ENCODE measurements at places on chromosomes 3 and 15.

GRCh38 chr15:81050805-81051204 lies 50.1 kb downstream of the TLNRD1 start:
- no peak for DNase-seq

- no peak for DNase-seq
These were observed 252.4 kb upstream of the UBE2E1 start for GRCh38 chr3:23553353-23553752.

- no peak for DNase-seq
These were observed 268.6 kb upstream of the SLITRK3 start for GRCh38 chr3:165464736-165465135.

- peak; percentile 81 for DNase-seq
These were observed 6.3 kb downstream of the RPP25 start for GRCh38 chr15:74950078-74950908.

GRCh38 chr3:128113817-128114794 lies 9.5 kb downstream of the RUVBL1 start:
- no peak for DNase-seq

DNA sequence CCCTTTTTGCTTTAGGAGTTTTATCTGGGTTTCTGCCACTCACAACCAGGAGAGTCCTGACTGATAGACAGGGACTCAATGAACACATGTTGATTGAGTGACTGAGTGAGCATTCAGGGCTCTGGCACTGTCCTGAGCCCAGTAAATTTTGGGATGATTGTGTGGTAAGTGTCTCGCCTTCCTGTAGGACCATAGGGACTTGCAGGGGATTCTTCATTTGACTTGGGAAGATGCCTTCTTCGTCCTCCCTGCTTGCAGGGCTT lies 22.3 kb upstream of the FLNB start:
- no peak for DNase-seq

DNA sequence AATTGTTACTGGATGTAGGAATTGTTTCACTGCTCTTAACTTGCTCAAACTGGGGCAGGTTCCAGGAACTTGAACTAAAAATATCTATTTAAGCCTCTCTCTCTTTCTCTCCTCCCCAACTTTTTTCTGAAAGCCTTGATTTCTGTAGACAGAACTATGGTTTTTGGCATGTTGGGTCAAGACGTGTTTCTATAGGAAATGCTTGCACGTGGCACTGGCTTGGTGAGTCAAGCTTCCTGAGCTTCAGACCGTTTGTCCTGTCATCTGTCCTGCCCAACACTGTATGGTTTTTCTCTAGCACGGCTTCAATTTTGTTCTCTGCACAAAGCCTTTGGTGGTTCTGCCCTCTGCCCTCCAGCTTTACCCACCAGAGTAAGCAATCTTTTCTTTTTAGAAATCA lies 13.5 kb downstream of the EAF1 start:
- DNase-seq = no peak

DNA sequence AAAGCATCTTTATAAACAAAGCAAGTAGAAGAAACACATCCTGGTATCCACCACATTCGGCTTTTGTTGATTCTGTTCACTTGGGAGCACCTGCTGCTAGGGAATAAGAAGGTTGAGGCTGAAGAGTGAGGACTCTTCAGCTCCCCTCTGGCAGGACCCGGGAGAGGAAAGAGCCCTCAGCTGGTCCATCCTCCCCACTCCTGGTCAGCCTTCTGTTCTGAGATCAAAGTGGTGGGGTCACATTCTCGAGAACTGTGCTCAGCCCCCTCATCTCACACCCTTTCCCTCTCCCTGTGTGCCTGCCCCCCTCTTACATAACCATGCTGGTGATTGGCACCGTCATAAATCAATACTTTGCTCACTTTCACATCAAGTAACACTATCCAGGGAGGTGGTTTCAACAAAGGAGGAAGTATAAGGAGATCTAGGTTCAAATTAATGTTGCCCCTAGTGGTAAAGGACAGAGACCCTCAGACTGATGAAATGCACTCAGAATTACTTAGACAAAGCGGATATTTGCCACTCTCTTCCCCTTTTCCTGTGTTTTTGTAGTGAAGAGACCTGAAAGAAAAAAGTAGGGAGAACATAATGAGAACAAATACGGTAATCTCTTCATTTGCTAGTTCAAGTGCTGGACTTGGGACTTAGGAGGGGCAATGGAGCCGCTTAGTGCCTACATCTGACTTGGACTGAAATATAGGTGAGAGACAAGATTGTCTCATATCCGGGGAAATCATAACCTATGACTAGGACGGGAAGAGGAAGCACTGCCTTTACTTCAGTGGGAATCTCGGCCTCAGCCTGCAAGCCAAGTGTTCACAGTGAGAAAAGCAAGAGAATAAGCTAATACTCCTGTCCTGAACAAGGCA lies at the start of gene NR1I2:
Gene NR1I2 (plus strand): TSS at position 772 of the 869 bp plus-strand sequence.
- DNase-seq = no peak

DNA sequence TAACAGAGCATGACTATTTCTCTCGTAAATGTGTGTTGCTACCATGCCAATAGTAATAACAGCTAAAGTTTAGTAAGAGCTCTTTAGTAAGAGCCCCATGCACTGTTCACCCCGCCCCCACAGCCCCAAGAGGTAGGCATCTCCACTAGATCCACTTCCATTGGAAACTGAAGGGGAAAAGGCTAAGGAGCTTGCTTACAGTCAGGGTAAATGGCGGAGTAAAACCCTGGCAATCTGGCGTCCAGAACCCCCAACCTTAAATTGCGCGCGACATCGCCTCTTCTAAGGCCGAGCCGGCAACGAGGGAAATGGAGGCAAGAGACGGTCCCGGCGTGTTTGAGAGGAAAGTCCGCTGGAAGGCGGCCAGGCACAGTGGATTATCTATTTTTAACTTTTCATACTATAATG lies 654 bp upstream of the C3orf38 start:
- no peak for DNase-seq

DNA sequence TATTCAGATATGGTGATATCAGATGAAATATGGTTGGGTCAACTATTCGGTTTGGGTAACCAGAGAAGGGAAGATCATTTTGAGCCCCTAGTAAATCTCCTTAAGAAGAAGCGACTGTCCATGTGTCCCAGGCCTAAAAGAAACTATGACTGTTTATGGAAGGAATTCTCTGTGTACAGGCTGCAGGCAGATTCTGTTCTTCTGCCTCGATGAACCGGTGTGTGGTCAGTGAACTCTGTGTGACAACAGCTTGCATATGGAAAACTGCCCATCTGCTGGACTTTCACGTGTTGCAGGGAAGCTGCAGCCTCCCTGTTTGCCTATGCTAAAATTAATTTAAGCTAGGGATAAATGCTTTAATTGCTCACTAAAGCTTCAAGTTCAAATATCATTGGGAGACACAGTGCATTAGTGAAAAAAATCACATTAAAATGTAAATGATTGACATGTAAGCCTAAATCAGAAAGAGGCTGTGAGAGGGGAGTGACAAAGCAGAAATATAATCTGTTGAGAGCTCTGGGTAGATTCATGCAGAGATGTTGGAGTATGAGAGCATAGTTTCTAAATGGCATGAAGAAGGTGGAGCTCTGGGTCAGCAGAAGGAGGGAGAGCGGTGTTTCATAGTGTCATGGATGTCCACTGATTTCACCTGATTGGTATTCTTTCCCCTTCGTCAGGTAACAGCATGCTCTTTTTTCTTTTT lies 65.4 kb upstream of the PFN2 start:
- peak; percentile 65 for DNase-seq

DNA sequence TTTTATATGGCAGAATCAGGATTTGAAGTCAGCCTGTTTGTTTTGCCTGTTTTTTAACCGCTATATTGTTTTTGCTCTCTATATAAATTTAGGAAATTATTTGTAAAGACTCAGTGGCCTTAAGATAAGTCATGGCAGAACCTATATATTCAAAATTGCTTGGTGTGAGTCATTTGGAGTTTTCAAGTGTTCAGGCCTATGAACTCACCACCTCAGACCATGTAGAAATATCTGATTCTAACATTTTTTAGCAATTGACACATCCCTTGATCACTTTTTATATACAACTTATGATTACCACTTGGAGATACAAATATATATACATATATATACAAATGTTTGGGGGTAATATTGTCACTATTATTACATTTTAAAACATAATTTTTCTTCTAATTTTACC lies 95.7 kb downstream of the VGLL3 start:
- DNase-seq = no peak

DNA sequence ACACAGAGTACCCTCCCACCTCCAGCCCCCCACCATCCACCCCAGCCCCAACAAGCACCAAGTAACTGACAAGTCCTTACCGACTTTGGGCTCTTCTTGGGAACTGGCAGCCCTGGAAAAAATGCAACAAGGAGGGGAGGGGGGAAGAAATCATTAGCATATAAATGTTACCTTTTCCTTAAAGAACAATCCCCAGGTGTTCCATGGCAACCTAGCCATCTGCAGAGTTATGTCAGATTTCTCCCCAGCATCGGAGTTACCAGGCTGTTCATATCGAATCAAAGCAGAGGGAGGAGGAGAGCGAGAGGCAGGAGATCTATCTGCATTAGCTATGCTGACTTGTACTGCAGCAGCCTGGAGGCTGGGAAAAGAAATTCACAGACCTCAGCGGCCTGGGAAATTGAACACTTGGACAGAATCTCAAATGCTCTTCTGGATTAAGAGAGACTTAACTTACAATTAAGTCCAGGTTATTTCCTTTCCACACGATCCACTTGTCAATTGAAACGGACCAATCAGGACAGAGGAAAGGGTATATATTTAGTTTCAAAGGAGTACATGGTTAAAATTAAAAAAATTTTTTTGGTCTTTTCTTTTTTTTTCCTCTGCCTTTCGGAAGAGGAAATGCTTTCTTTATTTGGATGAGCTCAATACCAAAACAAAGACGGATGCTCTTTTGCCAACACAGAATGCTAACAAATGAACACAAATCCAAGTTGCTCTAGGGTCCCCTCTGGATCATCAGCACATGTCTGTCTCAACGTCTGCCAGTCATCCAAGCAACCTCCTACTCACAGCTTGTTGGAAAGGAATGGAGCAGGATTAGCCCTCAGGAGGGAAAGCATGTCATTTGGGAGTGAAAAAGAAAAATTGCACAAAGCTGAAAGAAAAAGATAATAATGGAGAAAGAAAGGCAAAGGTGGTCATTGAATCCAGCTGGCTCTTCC lies 637.1 kb downstream of the MAGI1 start:
- peak; percentile 52 for DNase-seq

DNA sequence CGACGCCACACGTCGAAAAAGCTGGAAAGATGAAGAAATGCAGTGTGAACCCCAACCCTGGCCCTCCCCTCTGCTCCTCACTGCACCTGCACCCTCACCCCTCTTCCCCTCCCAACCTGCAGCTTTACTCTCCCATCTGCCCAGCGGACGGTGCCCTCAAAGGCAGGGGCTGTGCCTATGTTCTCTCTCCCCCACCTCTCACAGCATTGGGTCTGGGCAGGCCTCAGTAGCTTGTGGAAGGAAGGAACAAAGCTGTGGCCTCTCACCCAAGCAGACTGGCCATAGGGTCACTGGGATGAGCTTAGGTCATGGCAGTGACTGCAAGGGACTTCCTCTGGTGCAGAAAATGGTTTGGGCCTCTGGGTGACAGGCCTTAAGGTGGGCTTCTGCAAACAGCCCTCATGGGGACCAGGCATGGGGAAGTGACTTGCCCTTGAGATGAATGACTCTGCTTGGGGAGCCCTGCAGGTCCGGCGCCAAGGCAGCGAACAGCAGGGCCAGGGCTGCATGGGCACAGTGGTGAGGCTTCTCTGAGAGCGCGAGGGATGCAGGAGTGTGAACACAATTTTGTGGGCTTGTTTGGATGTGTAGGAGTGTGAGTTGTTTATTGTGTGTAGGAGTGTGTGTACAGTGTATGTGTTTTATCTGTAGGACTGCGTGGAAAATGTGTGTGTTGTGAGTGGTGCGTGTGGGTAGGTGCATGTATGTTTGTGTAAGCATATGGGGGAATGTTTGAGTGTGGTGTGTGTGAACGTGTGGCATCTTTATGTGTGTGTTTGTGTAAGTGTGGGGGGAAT lies 29.2 kb downstream of the SRPRB start:
- no peak for DNase-seq

- no peak for DNase-seq
These were observed 112.2 kb downstream of the RARB start for GRCh38 chr3:25540273-25540672.

GRCh38 chr15:80706161-80706560 lies 11.1 kb downstream of the ABHD17C start:
- DNase-seq = no peak

DNA sequence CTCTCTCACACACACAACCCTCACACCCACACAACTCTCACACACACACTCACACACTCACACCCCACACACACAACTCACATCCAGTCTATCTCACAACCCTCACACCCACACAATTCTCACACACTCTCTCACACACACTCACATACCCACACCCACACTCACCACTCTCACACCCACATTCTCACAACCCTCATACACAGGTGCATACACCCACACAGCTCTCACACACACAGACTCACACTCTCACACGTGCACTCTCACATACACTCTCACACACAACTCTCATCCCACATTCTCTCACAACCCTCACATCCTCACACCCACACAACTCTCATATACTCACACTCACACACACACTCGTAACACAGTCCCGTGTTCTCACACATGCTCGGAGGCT lies 134.4 kb downstream of the FBLN2 start:
- DNase-seq = no peak

DNA sequence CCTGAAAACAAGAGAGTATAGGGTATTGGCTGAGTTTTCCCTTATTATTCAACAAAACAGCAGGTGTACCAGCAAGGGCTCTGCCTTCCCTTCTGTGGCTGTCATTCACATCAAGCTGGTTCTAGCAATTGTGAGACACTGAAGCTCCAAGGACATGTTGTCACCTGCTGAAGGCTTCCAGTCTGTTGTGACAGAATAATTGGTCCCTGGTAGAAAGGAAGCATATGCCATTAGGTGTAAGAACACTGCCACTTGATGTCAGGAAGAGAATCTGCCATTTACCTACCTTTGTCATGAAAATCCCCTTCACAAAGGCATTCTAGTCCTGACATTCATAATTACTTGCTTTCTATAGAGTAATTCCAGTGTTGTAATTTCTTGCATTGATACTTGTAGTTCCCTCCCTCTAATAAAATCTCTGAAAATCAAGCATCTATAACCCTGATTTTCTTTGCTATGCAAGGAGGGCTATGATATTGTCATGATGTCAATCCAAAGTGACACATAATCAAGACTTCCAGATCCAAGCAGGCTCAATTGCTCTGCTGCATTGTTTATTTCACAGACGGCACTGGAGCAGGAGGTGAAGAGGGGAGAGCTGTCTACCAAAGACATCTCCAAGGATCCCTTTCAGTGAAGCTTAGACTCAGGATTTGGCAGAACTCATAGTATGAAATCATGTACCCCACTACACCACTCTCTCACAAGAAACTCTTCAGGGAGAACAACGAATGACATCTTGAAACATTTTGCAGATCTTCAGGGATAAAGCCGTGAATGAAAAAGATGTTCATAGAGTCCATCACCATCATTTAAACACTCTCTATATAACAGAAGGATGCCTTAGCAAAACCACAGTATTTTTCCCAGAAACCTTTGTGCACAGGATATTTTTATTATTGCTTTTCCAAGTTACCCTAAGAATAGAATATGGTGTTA lies 425.3 kb downstream of the RBMS3 start:
- DNase-seq = peak; percentile 19

GRCh38 chr3:122691195-122691594 lies 10.6 kb downstream of the PARP14 start:
- no peak for DNase-seq

- no peak for DNase-seq
These were observed 34.1 kb upstream of the LIMD1 start for GRCh38 chr3:45560281-45560971.

All from retina (tissue), 1 donor.